ENCODE measurements at places on chromosomes 12 and 14. TPM values are rescaled to one million over a fixed set of nuclear protein-coding genes. Genes with fewer than 3 reads are reported as not detected.

DNA sequence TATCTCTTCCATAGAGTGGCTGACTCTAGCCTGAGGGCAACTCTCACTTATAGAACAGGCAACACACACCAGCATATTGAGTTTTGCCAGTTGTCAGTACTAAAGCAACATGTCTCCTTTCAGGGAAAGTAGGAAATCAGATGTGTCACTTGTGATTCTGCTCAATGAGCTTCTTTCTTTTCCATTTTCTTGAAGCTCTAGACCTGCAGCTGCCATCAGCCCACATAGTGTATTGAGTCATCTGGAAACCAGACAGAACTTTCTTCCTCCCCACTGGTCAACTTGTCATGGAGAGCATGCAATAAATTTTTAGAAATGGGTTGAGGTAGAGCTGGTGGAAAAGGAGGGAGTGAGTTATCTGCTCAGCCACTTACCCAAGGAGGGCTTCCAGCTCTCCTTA, 209.0 kb upstream of the PLEKHG7 start:
- no peak for DNase-seq

GRCh38 chr12:111451649-111452129, 46.0 kb downstream of the SH2B3 start:
- no peak for DNase-seq

DNA sequence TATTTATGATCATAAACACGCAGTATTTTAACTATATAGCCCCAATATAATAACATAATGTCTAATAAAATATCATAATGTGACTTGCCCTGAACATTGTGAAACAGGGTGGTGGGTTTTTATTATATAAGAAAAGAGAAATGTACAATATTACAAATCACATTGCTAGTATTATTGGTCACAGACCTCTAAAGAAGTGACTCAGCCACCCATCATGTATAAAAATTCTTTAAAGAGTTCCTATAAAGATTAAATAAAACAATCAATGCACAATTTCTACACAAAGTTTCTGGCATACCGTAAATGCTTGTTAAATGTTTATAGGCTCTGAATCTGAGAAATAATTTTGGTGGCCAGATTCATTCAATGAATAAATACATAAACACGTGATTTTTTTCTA, 28.9 kb downstream of the ABCC9 start:
- no peak for DNase-seq

DNA sequence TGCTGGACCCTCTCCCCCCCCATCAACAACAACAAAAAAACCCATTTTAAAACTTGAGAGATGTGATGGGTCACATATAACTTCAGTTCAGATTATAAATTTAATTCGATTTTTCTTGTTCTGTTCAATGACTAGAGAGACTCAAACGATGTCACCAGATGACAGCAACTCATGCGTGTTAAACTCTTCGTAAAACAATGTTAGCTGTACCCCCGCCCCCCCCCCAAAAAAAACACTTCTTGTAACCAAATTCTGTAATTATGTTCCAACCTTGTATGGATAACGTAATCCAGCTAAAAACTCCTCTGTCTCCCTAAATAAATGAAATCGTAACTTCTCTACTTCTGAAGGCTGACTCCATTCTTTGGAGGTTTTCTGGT, 614 bp upstream of the NACA start:
- no peak for DNase-seq

DNA sequence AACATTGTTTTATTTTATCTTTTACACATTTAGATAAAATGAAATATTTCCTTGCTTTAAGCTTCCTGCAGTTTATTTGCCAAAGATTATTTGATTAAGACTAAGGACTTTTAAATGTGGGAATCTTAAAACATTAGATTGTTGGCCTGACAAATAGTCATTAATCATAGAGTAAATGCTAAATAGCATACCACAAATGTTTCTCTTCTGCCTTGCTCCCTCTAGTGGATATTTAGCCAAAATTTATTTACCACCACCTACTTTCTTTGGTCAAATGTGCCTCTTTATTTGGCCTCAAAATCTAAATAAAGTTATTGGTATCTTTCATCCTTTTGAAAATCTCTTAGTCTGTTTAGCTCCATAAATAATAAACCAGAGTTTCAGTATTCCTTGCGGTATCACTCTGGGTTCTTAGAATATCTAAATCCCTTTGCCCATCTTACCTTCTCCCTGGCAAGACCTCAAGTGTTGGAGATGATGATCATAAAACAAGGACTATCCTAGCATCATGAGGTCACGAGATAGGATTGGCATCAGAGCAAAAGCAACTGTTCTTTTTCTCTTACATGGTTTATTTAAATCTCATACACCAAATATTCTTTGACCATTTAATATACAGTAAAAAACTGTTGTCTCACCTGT, 150.6 kb upstream of the AEBP2 start:
- DNase-seq = no peak

GRCh38 chr12:95642583-95642982, 91.3 kb upstream of the USP44 start:
- DNase-seq = no peak

- no peak for DNase-seq
Observed at GRCh38 chr12:31210541-31210940, 115.4 kb downstream of the SINHCAF start.

- DNase-seq = no peak
Observed at GRCh38 chr12:59453475-59453874, 142.4 kb upstream of the SLC16A7 start.

DNA sequence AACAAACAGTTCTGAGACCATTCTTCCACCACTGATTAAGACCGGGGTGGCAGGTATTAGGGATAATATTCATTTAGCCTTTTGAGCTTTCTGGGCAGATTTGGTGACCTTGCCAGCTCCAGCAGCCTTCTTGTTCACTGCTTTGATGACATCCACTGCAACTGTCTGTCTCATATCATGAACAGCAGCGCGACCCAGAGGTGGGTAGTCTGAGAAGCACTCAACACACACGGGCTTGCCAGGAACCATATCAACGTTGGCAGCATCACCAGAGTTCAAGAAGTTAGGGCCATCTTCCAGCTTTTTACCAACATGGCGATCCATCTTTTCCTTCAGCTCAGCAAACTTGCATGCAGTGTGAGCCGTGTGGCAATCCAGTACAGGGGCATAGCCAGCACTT, 16.9 kb downstream of the AEBP2 start:
- no peak for DNase-seq

GRCh38 chr12:1290716-1291115, 299.7 kb downstream of the ERC1 start:
- DNase-seq = no peak

- no peak for DNase-seq
Observed at GRCh38 chr12:34033628-34034296, 11.5 kb downstream of the ALG10 start.

The SLC7A8 gene
- total RNA-seq = 209 TPM

The SLC17A8 gene
- total RNA-seq = 0.11 TPM

Measured in H1 (cell line).